ENCODE measurements at places on chromosomes 13 and 19.

DNA sequence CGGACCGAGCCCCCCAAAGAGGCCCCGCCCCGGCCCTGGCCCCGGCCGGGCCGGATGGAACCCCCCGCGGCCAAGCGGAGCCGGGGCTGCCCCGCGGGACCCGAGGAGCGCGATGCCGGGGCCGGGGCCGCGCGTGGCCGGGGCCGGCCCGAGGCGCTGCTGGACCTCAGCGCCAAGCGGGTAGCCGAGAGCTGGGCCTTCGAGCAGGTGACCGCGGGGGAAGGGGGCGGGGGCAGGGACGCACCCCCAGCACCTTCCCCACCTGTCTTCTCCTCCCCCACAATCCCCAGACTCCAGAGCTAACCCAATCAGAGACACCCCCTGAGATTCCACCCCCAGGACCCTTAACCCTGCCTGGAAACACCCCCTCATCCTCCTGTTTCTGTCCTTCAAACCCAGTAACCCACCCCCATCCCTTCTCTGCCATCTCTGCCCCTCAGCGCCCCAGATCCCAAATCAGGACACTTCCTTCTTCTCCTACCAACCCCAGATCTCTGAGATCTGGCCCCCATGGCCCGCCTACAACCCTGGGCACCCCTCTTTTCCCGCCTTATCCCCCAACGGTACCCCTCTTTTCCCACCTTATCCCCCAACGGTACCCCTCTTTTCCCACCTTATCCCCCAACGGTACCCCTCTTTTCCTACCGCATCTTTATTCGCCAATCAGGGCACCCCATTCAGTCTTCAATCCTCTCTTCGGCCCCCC, 505 bp downstream of the ZSWIM4 start:
- no peak for DNase-seq

DNA sequence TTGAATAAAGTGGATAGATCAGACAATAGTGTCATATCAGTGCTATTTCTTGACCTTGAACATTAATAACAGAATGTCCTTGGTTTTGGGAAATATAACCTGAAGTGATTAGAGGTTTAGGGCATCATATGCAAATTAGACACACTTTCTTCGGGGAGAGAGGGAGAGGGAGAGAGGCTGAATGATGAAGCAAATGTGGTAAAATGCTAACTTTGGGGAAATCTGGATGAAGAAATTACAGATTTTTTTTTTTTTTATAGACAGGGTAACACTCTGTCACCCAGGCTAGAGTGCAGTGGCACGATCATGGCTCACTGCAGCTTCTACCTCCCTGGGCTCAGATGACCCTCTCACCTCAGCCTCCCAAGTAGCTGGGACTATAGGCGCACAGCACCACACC, 3.9 kb upstream of the NCR1 start:
- no peak for DNase-seq

GRCh38 chr13:25117312-25117711, 21.4 kb downstream of the PABPC3 start:
- DNase-seq, result no peak

DNA sequence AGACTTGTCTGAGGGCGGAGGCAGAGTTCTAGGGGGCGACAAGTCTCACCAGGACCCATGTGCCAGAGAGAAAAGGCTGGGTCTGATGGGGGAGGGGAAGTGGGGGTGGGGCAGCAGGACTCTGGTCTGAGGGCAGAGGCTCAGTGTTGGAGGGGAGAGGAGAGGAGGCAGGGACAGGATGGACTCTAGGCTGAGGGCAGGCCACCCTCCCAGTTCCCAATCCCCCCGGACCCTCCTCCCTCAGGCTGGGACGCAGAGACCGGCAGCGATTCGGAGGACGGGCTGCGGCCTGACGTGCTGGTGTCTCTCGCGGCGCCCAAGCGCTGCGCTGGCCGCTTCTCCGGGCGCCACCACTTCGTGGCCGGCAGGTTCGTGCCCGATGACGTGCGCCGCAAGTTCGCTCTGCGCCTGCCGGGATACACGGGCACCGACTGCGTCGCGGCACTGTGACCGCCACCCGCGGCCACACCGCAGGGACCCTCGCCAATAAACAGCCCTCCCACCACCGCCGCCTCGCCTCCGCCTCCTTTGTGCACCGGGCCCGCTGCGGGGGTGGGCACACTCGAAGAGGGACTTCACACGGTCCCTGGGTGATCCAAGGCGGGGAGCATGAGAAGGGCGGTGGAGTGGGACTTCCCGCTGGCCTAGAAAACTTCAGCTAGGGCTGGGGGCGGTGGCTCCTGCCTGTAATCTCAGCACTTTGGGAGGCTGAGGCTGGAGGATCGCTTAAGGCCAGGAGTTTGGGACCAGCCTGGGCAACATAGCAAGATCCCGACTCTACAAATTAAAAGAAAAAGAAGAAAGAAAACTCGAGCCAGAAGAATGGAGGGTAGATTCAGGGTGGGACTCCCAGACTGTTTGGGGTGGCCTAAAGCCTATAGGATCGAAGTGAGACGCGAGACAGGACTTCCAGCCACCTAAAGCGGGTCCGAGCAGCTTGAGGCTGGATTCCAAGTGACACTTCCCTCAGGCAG, 703 bp upstream of the CILP2 start:
- peak; percentile 25 for DNase-seq

GRCh38 chr13:99226513-99226912, 25.9 kb downstream of the UBAC2 start:
- DNase-seq, result no peak

GRCh38 chr13:64985075-64985474, 2245.1 kb downstream of the PCDH9 start:
- DNase-seq, result no peak

- no peak for DNase-seq
Measured at GRCh38 chr19:16347706-16348105, 23.1 kb downstream of the KLF2 start.

- DNase-seq, result peak; percentile 13
Measured at GRCh38 chr19:35295792-35296462, 4.0 kb downstream of the MAG start.

DNA sequence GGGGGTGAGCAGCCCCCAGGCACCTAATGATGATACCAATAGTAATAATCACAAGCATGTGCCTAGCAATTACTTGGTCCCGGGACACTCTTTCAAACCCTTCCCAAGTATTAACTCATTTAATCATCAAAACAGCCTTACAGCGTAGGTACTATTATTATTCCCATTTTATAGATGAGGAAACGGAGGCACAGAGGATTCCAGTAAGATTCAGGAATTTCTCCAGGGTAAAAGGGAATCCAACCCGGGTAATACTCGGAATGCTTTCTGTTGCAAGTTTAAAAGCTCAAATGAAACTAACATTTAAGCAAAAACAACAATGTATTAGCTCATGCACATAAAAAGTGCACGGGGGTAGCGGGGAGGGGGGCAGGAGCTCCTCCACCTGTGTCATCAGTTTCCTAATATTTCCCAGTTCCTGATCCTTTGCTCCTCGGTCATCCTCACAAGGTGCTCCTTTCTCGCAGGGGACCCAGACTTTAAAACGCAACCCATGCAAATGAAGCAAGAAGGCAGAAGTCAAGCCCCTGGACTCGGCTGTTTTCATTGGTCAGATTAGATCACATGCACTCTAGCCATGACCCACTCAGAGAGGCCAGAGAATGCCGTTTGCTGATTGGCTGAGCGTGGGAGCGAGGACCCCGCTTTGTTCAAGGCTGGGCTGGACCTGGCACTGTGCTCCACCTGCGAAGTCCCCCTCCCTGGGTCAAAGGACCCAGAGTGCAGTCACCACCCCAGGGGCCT, 38.3 kb upstream of the C19orf12 start:
- DNase-seq, result no peak

- no peak for DNase-seq
Measured at GRCh38 chr13:110572778-110573118, 11.2 kb upstream of the RAB20 start.

- DNase-seq, result no peak
Measured at GRCh38 chr13:110644892-110645521, 29.7 kb downstream of the NAXD start.

DNA sequence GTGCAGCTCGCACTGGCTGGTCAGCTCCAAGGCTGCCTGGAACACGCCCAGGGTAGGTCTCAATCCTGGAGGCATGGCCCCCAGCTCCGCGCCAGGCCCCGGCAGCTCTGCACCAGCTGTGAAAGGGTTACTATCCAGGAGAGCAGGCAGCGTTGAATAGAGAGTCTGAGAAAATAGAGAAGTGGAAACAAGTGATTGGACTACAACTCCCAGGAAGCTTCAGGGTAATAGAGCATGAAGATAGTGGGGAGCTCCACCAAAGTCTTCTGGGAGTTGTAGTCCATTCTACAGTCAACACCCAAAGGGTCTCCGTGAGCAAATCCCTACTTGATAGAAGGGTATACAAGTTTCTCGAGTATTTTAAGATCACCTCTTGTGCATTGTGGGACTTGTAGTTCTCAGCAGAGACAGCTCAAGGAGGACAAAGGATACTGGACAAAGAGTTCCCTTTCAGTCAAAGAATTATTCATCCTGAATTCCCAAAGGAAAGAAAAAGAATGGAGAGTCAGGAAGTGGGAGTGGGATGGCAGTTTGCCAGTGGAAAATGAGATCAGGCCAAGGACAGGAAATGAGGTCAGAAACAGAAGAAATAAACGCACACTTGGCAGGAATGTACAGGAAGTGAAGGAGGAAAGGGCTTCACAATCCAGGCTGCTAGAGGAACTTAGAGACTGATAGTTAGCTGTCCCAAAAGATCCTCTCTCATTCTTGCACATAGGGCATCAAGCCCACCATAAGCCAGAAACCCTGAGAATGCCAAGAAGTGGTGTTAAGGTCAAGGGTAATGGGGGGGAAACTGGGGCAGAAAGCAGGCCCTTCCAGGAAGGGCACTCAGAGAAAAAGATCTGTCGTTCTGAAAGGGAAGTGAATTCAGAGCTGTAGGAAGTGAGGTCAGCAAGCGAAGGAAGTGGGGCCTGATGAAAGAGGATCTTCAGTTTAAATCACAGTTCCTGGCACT, 5.5 kb upstream of the MAMSTR start:
- DNase-seq, result no peak

Data from stimulated activated CD4-positive, alpha-beta T cell treated with anti-CD3 and anti-CD28 coated beads, Interleukin-4, amount 100 ng/mL, for 4 hours (primary cell).